ENCODE measurements at places on chromosomes 16 and 17.

GRCh38 chr16:85995541-85996423, 96.8 kb downstream of the IRF8 start:
- DNase-seq: peak; percentile 25

DNA sequence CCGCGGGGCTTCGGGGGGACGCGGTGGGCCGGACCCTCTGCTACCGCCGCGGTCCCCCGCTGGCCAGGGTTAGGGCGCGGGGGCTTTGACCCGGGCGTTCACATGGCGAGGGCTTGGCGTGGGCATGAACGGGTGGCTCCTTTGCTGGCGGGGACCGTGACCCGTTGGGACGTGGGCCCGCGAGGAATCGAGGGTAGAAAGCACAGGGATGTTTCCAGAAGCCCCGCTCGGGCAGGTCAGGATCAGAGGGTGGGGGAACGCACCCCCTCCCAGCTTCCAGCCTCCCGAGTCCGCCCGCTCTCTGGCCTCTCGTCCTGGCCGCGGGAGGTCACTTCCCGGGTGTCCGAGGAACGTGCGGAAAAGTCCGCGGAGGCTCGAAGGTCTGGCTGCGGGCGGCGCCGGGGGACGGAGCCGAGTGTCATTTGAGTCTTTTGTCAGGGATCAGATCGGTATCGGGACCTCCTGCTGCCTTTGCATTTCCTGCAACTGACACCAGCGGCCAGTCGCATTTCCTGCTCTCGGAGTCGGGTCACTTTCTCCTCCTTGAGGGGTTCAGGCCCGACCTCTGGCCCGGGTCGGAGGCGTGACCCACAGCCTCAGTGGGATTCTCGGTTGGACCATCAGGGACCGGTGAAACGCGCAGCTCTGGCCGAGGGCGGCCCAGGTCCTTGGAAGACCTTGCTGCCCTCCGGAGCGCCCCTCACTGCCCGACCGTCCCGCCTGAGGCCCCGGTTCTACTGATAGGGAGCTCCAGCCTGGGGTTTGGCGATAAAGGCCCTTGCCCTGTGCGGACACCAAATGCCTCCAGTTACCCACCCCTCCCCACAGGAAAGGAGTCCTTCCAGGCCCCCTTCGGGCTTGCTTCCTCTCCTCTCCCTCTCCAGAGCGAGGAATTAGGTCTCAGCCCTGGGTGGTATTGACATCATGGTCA, 702 bp upstream of the WNT3 start:
- DNase-seq: peak; percentile 32

GRCh38 chr16:24203675-24204074, 52.5 kb upstream of the CACNG3 start:
- no peak for DNase-seq

GRCh38 chr17:6021011-6021400, 49.2 kb upstream of the WSCD1 start:
- DNase-seq: peak; percentile 27

DNA sequence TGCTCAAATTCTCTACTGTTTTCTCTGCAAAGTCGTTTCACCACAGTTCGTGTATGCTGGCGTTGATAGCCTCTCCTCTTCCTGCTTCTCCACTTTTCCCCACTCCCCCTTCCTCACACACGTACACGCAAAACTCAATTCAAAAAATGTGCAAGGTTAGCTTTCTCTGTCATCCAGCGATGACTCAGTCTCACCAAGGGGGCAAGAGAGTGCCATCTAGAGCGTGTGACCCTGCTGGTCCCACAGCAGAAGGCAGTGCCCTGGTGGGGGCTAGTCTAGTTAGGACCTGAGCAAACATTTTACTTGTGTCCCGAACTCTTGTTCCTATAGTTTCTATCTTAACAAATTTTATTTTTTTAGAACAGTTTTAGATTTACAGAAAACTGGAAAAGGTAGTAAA, 121.2 kb upstream of the CHMP6 start:
- no peak for DNase-seq

DNA sequence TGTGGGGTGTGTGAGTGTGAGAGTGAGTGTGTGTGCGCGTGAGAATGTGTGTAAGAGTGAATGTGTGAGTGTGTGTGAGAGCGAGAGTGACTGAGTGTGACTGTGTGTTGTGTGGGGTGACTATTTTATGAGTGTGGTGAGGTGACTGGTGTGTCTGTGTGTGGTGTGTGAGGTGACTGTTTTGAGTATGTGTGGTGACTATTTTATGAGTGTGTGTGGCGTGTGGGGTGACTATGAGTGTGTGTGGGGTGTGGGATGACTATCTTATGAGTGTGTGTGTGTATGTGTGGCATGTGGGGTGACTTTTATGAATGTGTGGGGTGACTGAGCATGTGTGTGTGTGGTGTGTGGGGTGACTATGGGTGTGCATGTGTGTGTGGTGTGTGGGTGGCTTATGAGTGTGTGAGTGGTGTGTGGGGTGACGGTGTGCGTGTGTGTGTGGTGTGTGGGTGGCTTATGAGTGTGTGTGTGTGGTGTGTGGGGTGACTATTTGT, 152.9 kb upstream of the PLCG2 start:
- no peak for DNase-seq

- no peak for DNase-seq
Observed at GRCh38 chr16:1130382-1130781, 22.5 kb upstream of the CACNA1H start.

- no peak for DNase-seq
Observed at GRCh38 chr16:84069540-84069939, 26.9 kb upstream of the SLC38A8 start.

GRCh38 chr17:81806461-81807209, 2.7 kb downstream of the GCGR start:
- DNase-seq: no peak

GRCh38 chr16:48971571-48972077, 310.0 kb downstream of the CBLN1 start:
- no peak for DNase-seq

DNA sequence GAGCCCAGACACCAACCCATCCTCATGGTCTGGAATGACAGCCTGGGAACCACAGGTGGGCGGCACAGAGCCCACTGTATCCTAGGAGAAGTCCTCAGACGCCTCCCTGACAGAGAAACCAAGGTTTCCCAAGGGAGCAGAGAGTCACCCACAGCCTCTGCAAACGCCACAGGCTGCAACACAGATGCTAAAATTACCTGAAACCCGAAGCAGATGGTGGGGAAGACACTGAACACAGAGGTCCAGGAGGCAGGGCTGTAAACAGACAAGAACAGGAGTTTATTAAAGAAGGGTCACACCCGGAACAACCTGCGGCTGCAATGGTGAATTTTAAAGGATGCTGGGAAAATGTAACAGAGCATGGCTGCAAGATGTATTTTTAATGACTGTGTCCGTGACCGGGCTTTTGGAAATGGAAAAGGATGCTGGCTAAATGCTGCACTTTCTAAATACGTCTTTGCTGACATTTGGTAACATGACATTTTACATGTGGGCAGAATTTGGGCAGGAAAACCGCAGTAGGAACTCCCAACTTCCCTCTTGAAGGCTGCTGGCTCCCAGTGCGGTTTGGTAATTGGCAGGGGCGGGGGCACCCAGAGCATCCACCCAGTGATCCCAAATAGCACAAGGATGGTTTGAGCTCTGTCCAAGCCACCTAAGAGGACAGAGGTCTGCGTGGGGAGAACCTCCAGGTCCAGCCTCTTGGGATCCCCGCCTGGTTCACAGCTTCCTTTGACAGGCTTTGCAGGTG, 13.1 kb downstream of the SLC38A8 start:
- no peak for DNase-seq

- DNase-seq: no peak
Observed at GRCh38 chr17:80829166-80829813, 162.4 kb upstream of the CHMP6 start.

DNA sequence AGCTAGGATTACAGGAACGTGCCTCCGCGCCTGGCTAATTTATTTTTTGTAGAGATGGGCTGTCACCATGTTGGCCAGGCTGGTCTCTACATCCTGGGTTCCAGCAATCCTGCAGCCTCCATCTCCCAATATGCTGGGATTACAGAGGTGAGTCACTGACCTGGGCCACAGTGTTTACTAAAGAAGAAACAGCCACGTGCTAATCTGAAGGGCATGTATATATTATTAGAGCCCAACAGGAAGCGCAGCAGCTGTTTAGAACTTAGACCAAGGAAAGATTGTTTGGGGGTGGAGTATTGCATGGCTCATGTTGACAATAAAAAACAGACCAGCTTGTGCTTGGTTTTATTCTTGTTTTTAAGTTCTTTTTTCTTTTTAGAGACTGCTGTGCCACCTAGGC, 60.2 kb downstream of the HAPSTR1 start:
- DNase-seq: no peak

DNA sequence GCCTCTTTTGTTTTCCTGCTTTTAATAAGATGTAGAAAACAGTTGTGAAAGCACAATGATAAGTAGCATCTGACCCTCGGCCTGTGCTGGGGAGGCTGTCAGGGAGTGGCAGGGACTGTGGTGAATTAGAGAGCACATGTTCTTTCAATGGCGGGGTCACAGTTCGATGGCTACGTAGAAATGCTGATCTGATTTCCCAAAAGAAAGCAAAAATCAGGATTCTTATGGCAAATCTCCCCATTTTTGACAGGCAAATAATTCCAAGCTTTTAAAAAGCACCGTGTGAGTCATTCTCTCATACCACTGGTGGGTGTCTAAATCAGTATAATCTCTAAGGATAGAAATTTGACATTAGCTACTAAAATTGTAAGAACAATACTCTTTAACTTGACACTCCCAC, 4.2 kb upstream of the MAPK7 start:
- DNase-seq: no peak

DNA sequence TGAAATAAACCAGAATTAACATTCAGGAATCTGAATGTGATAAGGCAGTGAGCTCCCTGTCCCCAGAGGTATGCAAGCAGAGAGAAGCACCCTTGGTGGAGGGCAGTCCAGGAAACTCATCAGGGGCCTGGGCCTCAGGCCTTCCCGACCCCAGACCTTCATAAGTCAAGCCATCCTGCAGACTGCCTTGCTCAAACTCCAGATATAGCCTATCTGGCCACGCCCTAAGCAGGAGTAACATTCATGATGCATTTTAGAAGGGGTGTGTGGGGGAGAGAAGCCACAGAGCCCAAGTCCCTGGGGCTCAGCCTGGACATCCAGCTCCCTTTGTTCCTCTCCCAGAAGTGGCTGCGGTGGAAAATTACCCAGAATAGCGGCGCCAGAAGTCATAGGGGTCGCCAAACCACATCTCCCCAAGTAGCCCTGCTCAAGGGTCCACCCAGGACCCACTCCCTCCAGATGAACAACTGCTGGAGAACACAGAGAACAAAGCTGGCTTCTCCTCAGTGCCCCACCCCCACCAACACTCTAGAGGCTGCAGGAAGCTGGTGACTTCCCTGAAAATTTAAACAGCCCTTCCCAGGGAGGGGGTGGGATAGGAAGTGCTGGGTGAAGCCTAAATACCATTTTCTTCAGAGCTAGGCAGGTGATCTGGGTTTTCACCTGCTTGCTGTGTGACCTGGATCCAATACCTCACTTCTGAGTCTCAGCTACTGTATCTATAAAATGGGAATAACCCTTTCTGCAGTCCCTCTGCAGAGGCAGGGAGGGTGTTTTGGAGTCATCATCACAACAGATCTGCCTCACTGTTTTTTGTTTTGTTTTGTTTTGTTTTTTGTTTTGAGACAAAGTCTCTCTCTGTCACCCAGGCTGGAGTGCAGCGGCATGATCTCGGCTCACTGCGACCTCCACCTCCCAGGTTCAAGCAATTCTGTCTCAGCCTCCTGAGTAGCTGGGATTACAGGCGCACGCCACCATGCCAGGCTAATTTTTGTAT, 1.5 kb upstream of the SREBF1 start:
- DNase-seq: no peak

DNA sequence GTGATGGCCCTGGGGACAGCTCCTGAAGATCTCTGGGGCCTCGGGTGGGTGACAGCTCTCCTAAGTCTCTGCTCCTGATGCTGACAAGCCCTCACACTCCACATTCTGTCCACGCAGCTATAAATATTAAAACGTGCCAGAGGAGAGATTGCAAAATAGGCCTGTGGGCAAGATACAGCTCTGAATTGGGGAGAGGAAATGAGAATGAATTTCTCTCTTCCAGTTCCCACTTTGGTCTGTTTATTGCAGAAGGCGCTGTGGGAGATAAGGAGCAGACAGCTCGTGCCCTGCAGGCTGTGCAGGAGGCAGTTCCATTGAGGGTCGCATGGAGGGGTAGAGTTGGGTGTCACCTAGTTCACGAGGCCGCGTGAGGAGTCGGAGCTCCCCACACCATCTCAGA, 87.5 kb upstream of the SDK2 start:
- DNase-seq: no peak

DNA sequence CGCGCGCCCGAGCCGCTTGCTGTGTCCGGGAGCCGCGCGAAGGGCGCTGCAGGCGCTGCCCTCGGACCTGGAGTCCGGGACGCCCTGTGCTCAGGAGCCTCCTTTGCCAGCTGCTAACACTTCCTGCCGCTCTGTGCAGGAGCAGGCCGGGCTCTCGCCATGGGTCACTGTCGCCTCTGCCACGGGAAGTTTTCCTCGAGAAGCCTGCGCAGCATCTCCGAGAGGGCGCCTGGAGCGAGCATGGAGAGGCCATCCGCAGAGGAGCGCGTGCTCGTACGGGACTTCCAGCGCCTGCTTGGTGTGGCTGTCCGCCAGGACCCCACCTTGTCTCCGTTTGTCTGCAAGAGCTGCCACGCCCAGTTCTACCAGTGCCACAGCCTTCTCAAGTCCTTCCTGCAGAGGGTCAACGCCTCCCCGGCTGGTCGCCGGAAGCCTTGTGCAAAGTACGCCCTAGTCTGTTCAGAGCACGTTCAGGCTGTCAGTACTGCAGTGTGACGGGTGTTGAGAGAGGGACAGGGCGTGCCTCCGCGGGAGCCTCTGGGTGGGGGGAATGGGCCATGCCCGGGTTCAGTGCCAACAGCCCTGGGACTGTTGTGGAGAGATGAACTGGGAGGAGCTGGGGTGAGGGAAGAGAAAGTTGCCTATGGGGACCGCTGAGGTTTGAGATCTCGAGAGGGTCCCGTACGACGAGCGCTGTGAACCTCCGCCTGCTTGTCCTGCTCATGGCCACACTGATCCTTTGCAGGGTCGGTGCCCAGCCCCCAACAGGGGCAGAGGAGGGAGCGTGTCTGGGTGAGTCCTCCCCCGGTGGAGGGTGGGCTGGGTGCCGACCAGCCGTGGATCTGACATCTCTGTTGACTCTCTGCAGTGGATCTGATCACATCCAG, 1.3 kb downstream of the ZNF276 start:
- no peak for DNase-seq

- DNase-seq: no peak
Observed at GRCh38 chr17:28004344-28004743, 38.1 kb upstream of the NLK start.

Measured in adipocyte (in vitro differentiated cells).